Fibroblast of lung (primary cell): ENCODE measurements at places on chromosomes 3 and 15. TPM values are rescaled to one million over a fixed set of nuclear protein-coding genes. Genes with fewer than 3 reads are reported as not detected.

- peak; percentile 58 for DNase-seq
These were observed 87.9 kb downstream of the CHST2 start for GRCh38 chr3:143207338-143207961.

GRCh38 chr3:57755368-57755675, 787 bp upstream of the SLMAP start:
- DNase-seq = no peak

GRCh38 chr15:57504599-57504940, 87.1 kb upstream of the MYZAP start:
- DNase-seq = no peak

Gene SUSD5
- polyA plus RNA-seq = 0.75 and 1.4 TPM in 2 replicates

GRCh38 chr3:197149528-197149927, 119.9 kb upstream of the MELTF start:
- no peak for DNase-seq

- no peak for DNase-seq
These were observed 63.7 kb upstream of the MRPS22 start for GRCh38 chr3:139280027-139280671.

GRCh38 chr15:35496585-35496984, 49.4 kb downstream of the DPH6 start:
- DNase-seq = no peak

DNA sequence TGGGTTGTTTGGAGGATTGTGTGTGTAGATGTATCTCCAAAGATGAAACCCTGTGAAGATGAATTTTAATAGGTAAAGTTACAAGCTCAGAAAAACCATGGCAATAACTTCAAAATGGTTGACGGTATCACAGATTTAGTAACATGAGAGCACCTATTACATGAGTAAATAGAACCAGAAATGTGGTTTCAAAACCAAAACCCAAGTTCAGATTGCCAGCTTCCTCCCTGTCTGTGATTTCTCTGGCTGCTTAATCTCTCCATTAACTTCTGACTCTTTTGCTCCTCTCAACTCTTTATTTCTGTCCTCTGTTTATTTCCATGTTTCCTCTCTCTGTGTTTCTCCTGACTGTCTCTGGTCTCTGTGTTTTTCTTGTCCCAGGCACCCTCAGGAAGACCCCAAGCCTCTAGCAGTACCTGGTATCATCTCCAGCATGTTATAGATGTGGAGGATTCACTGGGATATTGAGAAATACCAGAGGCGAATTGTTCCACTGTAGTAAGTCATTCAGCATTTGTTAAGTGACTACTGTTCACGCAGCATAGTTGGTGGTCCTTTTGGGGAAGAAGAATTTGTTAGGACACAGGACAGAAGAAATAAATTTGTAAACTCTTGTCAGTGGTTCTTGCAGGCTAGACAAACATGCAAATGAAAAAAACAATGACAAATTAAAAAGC, 138.8 kb downstream of the BBX start:
- peak; percentile 52 for DNase-seq

DNA sequence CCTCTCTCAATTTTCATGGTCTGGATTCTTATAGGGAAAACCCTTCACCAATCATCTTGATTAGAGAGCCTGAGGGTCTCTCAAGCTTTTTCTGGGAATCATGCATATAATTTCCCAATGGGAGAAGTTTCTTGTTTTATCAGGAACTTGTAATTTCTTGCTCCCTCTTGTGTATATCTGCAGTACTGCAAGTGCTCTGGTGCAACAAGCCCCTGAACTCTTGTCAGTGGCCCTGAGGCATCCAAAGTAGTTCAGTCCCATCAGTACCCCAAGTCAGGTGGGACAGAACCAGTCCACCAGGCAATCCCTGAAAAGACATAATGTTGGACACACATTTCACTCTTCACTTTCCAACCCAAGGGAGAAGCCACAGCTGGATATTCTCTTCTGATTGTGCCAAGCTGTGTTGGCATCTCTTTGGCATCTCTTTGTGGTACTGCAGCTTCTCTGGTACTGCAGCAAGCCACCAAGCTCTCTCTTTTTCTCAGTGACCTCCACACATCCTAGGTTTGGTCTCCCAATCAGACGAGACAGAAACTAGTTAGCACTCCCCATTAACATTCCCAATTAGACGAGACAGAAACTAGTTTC, 214.5 kb downstream of the ZIC4 start:
- DNase-seq = peak; percentile 84

DNA sequence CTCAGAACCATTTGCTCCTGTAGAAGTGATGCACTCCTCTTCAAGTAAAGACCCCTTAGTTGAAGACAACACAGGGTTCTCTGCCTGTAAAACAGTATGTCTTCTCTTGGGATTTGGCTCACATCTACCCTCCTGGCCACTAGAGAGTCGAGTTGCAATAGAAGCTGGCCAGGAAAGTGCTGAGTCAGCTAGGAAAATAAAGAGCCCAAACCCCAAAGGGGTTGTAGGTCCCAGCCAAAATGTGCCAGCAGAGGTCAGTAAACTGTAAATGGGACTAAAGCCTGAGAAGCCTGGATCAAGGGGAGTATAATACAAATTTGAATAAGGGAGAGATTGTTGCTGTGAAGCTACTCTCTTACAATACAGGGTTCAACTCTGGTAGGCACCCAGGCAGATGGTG, 37.2 kb upstream of the THBS1 start:
- peak; percentile 29 for DNase-seq

DNA sequence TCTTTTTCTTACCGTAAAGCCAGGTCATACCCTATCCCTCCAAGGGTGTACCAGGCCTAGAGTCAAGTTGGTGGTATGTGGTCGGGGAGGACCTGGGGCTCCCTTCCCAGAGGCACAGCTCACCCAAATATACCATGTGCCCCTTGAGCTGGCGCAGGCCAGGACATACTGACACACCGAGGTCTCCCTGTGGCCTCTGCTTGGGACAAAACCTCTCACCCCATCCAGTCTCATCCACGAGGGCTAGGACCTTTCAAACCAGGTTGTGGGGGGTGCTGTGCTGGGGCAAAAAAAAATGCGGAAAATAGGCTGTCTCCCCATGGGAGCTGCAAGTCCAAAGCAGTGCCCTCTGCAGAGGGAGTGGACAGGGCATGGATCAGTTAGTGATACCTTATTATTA, 22.8 kb downstream of the PTH1R start:
- DNase-seq = no peak

DNA sequence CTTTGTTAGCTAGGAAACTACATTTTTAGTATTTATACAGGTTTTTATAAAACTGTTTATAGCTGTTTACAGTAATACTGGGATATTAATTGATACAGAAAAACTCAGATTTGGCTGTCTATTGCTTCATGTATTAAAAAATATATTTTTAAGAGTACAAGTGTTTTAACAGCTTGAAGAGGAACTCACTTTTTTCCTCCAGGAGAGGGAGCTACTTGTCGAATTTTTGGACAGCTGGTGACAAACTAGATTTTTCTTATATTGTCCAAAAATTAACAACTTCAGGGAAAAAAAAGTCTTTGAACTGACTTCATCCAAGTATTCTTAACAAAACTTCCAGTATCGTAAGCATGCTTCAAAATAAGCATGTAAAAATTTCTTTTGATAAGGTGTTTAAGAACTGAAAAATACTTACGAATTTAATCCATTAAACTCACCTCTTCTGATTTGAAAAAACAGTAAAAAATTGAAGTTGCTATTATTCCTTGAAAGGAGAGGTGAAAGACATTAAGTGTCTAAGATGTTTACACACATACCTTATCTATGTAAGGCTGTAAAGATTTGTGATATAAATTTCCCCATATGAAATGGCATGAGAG, 4.0 kb downstream of the DIPK2A start:
- peak; percentile 89 for DNase-seq

GRCh38 chr3:182892226-182892625, 88.1 kb downstream of the DCUN1D1 start:
- no peak for DNase-seq

DNA sequence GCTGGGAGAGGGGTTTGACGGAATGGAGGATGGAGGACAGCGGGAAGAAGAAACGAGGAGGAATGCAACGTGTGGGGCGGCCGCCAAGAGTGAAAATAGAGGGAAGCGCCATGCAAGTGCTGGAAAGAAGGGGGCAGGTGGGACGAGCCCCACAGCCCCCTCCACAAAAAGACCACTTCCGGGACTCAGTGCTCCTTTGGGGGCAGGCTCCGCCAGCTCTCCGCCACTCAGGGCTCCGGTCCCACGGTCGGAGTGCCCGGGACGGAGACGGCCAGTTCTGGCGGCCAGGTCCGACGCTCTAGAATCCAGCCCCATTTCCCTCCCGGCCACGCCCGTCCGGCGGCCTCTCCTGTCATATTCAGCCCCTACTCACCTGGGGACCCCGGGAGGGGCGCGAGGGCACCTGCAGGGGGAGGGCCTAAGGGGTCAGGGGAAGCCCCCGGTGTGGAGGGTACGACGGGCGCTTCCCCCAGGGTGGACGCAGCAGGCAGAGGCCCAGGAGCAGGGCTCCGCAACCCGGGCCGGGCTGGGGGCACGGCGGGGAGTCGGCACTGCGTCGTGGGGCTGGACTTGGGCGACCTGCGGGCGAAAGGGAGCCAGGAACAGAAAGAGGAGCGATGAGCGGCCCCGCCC, 25.5 kb upstream of the CSPG4 start:
- no peak for DNase-seq

DNA sequence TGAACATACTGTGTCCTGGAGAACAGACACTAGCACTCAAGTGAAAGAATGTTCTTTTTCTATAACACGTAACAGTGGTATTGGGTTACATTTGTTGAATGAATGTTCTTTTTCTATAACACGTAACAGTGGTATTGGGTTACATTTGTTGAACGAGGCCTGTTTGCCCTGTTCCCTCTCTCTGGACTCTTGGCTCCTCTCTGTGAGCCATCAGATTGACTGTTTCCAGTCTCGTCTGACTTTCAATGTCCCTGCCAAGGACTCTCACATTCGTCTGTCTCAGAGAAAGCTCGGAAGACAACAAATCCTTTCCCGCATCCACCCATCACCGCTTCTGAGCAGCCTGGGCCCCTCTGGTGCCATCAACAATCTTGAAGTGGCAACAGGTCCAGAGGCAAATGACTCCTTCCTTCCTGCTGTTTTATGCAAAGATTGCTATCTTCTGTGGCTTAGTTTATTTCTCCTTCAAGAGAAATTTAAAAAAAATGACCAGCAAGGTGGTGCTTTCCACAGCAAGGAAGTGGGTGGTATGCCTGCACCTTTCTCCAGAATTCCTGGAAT, 8.0 kb downstream of the TMEM45A start:
- no peak for DNase-seq

- no peak for DNase-seq
These were observed 76.8 kb downstream of the ZPLD1 start for GRCh38 chr3:102511639-102512038.

Gene SCG5
- 15.9 and 27.8 TPM in 2 replicates for polyA plus RNA-seq

- no peak for DNase-seq
These were observed 249.5 kb upstream of the EOMES start for GRCh38 chr3:27971600-27971999.

- no peak for DNase-seq
These were observed 229.3 kb upstream of the UBE2E1 start for GRCh38 chr3:23576379-23576959.

GRCh38 chr3:195556390-195556789, 13.3 kb upstream of the PPP1R2 start:
- no peak for DNase-seq

Gene MAP1A
- polyA plus RNA-seq = 51.2 and 66.1 TPM in 2 replicates

GRCh38 chr3:42179110-42179725, 86.8 kb downstream of the CCK start:
- DNase-seq = peak; percentile 95

- DNase-seq = no peak
These were observed 70.0 kb upstream of the CCDC39 start for GRCh38 chr3:180749322-180749721.

DNA sequence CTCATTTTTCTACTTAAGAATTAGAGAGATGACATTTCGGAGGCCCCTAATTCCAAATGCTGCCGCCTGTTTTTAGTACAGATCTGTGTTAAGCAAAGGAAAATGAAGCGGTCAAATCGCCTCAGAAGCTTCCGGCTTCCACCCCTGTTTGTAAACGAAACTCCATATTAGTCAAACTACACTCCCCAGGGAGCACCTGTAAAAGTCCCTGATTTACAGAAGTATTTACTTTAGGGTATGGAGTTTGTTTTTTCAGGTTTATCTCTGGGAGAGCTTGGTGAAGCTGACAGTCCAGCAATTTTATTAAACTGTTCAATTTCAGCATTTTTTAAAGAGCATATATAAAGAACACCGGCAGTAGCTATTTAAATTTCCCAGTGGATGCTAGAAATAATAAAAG, 319.8 kb downstream of the FHIT start:
- no peak for DNase-seq

DNA sequence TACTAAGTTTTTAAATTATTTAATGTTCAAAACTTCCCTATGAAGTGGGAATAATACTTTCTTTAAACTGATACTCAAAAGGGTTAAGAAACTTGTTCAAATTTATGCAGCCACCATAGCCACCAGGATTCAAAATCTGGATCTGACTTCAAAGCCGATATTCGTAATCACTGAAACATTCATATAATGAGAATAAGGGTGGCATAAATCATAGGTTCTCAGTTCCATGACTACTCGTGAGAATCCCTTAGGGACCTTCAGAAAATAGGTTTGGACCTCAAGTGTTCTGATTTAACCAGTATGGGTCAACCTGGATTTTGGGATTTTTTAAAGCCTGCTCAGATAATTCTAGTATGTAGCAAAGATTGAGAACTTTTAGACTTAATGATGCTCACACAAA, 160.6 kb downstream of the RBMS3 start:
- DNase-seq = no peak

Gene ZNF660
- 0.44 and 0.92 TPM in 2 replicates for polyA plus RNA-seq

GRCh38 chr3:186182850-186183249, 74.0 kb upstream of the ETV5 start:
- no peak for DNase-seq

- peak; percentile 64 for DNase-seq
These were observed 44.8 kb upstream of the RNU6-1 start for GRCh38 chr15:67884514-67885174.

DNA sequence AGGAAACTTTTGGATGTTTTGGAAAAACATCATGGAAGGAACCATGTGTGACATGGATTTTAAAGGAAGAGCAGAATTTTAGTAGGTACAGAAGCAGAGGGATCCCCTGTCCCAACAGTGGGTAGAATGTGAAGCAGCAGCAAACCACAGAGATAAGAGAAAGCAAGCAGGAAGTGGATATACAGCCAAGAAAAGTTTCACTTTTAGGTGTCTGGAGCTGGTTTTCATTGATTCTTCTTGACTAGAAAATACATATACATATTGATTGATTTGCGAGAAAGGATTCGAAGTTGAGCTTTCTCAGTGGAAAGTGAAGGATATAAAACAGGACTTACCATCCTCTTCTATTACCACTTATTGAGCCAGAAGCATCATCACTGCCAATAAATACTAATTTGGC, 133.5 kb downstream of the KCNMB2 start:
- DNase-seq = no peak

Gene CHRNA7
- polyA plus RNA-seq = 0.09 and 0.62 TPM in 2 replicates

- no peak for DNase-seq
These were observed 420.4 kb downstream of the TIGIT start for GRCh38 chr3:114714237-114714636.

DNA sequence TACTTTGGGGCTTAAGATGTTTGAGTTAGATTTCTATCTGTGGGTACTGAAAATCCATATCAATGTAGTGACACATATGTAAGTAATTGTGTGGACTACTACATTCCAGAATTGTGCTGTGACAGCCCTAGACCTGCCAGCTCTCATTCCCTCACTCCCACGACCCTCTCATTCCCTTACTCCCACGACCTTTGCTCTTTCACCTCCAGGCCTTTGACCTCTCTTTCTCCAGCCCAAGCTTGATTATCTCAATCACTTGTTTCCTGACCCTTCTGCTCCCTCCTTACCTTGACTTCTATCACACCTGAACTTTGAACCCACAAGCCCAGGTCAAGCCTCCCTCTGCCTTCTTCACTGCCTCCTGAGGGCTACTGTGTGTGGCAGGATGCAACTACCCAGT, 3.6 kb upstream of the RUVBL1 start:
- DNase-seq = no peak
